DMS53 (cell line): ENCODE measurements at places on chromosomes 5 and 9.

GRCh38 chr5:60820593-60821487 lies 23.2 kb downstream of the ELOVL7 start:
- DNase-seq = no peak

DNA sequence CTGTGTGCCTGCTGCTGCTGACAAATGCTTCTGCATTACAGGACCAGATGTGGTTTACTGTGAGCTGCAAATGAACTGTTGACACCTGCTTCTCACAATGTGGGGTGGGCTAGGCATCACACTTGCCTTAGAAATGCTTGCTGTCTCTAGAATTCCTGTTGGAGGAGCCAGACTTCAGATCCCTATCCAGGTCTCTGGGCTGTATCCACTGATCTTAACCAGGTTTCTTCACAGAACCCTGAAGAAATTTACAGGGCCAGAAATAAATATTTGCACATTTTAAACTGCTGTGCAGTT lies 255.4 kb downstream of the FAM114A2 start:
- no peak for DNase-seq

DNA sequence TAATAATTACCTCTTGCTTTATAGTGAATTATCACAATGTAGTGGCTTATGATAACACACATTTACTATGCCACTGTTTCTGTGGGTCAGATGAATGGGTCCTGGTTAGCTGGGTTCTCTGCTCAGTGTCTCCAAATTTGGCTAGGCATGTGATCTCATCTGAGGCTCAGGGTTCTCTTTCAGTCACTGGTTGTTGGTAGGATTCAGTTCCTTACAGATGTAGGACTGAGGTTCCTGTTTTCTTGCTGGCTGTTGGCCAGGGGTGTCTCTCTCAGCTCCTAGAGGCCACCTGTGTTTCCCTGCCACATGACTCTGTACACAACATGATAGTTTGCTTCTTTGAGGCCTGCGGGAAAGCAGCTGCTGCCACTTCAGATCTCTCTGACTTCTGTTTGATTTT lies 7.1 kb downstream of the NFX1 start:
- peak; percentile 91 for DNase-seq

GRCh38 chr5:17260549-17260948 lies 43.1 kb downstream of the BASP1 start:
- DNase-seq = no peak

DNA sequence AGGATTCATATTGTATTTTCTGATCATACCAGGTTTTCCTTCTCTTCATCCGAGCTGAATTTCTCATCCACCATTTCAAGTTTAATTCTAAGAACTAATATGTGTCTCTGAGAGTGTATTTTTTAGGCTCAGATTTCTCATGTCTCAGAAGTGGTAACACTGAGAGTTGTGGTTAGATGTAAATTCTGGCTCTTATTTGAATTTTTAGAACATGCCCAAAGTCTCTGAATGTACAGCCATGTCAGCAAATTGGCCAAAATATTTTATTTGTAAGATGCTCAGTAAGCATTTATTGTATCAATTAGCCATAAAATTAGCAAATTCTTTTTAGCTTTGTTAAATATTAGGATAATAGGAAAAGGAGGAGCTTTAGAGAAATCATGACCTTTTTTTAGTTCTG lies 16.6 kb downstream of the SV2C start:
- no peak for DNase-seq

DNA sequence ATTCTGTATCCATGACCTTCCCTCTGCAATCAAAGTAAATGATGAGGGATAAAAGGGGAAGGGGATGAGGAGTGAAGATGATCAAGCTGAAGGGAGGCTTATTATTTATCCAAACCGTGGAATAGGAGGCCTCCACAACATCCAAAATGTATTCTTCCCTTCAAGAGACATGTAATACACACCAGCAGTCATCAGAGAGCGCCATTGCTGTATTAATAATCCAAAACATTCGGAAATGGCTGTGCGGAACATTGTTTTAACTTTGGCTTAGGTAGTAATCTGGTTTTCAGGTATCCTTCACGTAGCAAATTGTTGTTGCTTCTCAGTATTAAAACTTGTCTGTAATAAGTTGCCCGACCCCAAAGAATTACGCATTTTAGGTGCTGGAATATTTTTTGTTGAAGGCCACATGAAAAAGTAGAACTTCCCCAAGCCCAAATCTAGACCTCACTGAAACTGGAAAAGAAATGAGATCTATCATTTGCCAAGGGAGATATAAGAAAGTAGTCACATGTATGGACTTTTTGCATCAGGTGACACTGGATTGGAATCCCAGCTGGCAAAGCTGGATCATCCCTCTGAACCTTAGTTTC lies 2.6 kb upstream of the BOD1 start:
- DNase-seq = peak; percentile 85

DNA sequence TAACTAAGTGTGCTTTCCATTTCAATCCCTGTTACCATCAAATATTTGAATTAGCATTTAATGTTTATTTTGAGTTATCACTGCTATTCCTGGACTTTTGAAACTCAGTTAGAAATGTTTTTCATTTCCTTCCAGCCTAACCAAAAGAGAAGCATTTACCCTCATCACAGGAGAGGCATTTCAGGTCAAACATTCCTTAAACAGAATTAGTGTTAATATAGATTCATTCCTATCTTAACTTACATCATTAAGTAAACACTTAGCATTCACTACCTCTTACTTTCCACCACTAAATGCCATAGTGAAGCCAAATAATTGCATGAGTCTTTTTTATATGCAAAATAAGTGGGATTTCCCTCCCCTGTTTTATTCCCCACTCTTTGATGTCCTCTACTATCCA lies 136.6 kb upstream of the OR13F1 start:
- DNase-seq = no peak

DNA sequence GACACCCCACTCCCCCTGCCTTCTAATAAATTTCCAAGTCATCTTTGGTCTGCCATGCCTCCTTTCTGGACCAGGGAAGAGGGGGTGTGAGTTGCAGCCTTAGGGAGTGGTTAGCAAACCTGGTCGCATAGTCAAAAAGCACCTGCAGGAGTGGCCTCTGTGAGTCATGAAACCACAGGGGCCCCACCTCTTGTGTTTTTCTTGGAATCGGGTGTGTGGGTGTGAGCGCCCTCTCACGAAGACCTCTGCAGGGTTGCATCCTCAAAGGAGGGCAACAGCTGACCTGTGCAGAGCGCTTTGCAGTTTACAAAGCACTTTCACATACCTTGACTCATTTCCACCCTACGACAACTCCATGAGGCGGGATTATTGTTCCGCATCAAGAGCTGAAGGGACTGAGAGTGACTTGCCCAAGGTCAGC lies 36.8 kb upstream of the TEX48 start:
- peak; percentile 67 for DNase-seq

DNA sequence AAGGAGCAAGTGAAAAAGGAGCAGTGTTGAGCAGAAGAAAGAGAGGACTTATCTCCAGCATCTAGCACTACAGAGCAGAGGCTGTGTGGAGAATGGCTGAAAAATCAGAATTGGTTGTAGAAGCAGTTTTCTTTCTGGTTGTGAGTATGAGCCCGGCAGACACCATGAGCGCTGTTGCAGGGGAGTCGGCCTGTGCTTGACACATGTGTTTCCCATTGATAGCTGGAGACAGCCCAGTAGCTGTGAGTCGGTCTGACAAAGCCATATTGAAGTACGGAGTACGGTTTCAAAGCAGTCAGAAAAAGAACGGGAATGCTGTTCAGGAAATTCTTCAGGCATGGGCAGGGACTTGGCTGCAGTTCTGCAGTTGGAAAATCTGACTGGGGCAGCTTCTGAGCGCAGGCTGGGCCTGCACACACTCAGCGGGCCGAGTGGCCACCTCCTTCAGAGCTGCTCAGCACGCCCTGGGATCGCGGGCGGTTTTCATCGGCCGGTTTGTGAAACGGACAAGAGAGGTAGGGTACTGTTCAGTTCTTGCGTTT lies at the start of gene SGCD:
Gene SGCD (plus strand): TSS at position 447 of the 542 bp plus-strand sequence.
- no peak for DNase-seq

DNA sequence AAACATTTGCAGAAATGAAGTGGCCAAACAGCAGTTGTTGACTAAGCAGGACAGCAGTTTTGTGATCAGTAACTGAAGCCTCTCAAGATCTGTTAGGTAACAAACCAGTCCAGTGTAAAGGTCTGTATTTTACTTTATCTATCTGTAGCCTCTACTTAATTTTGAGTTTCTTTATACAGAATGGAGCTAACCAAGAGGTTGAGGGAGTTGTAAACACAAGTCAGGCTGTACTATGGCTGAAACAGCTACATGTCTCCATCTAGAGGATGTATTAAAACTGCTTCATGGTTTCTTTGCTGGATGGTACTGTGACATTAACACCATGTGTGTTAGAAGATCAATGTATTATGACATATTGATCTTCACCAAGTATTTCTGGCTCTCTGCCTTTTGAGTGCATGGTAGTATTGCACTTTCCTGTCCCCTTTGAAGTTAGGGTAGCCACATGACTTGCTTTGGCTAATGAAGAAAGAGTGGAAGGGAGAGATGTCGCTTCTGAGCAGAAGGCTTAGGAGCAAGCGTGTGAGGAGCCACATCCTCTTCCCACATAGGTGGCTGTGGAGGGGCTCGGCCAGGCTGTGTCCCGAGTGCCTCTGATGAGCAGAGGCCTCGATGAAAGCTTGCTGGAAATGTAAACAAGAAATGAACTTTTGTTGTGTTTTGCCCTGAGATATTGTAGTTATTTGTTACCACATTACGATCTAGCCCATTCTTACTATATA lies 105.6 kb upstream of the PCA3 start:
- peak; percentile 72 for DNase-seq

- DNase-seq = peak; percentile 36
These were observed 159.5 kb downstream of the GNA14 start for GRCh38 chr9:77488439-77489126.

DNA sequence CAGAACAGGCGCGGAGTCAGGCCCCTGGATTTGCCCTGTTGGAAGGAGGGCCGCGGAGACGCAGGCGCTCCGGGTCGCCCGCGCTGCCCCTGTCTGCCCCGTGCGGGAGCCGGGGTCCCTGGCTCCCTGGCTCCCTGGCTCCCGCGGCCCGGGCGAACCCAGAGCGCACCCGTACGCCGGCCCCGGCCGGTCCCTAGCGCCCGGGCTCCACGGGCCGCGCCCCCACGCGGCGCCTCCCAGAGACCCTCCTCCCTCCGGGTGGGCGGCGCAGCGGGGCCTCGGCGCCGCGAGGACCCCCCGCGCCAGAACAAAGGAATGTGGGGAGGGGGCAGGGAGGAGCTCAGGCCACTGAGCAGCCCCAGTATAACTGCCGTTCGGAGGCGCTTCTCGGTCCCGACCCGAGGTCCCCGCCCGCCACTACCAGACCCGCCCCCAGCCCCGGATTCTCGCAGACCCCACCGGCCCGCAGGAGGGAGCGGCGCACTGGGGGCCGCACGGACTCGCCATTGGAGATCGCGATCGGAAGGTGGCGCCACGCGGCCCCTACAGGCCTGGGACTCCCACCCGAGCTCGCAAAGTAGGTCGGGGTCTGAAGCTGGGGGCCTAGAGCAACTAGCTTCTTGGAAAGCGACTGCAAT lies 2.4 kb downstream of the NFIL3 start:
- no peak for DNase-seq

DNA sequence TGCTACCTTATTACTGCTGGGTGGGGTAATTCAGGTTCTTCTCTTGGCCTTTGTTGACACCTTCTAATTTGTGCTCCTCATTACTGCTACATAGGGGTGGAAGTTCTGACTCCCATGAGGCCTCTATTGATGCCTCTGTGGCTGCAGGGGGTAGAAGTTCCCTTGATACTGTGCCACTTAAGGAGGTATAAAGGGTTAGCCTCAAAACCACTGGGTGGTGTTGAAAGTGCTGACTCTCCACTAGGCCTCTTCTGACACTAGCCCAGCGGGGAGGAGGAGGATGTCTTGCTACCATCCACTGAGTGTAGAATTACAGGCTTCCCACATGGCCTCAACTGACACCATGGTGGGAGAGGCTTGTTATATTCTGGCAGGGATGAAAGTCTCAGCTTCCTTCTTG lies 36.7 kb upstream of the CCDC112 start:
- no peak for DNase-seq

DNA sequence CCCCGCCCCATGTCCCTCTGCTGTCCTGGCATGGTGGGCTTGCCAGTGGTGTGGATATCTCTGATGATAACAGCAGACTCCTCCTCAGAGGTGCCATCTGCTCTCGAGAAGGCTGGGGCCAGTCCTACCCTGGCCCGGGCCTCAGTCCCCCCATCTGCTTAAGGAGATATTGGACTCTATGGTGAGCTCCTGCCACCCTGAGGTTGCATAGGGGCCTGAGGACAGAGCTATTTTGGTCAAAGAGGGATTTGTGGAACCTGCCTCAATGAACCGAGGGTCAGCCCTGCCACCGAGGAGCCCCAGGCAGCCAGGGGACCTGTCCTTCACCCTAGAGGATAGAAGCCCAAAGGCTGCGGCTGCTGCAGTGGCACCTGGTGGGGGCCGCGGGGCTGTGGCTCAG lies 32.6 kb downstream of the NTNG2 start:
- no peak for DNase-seq

- DNase-seq = no peak
These were observed 12.4 kb downstream of the TNFAIP8 start for GRCh38 chr5:119368238-119368630.

- DNase-seq = no peak
These were observed 35.4 kb downstream of the PRLR start for GRCh38 chr5:35194635-35195471.

- no peak for DNase-seq
These were observed 118.6 kb downstream of the ADAMTS2 start for GRCh38 chr5:179226696-179227095.

DNA sequence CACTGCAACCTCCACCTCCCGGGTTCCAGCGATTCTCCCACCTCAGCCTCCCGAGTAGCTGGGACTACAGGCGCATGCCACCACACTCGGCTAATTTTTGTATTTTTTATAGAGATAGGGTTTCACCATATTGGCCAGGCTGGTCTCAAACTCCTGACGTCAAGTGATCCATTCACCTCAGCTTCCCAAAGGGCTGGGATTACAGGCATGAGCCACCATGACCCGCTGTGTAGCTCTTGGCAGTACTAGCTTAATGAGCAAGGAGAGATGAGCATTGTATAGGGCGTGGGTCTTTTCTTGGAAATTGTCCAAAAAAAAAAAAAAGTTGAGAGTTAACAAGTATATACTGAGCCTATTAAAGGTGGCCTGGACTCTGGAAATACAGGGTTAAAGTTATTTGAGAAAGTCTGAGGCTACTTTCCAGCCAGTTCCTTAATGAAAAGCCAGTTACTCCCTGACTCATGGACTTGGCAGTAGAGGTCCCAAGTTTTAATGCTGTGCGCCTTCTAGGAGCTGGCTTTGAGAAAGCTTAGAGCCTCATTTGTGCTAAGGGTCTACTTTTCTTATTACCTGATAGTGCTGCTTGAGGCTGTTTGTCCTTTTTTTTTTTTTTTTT lies 4.2 kb upstream of the FGF18 start:
- no peak for DNase-seq

DNA sequence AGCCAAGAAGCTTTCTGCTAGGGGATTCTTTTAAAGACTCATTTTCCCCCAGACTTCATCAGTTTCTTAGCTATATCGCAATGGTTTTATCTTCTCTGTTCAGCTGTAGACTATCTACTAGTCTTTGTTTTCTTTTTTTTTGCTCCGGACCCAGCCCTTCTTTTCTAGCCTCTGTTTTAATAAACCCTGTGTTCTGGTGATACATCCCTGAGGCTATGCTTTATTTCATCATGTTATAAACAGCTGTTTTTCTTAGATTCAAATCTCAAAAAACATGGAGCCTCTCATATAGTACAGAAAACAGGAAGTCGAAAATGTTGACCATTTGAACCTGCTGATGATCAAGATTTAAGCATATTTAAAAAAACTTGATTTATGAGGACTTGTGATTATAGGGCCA lies 37.8 kb downstream of the SCGB3A1 start:
- no peak for DNase-seq

- DNase-seq = no peak
These were observed 66.7 kb downstream of the DOCK2 start for GRCh38 chr5:169703813-169704212.

- DNase-seq = peak; percentile 62
These were observed 171.8 kb upstream of the RAI14 start for GRCh38 chr5:34484216-34484920.
